CD4-positive, alpha-beta T cell treated with Interleukin-4 for 1 hour (primary cell): ENCODE measurements at places on chromosomes 16 and 17.

DNA sequence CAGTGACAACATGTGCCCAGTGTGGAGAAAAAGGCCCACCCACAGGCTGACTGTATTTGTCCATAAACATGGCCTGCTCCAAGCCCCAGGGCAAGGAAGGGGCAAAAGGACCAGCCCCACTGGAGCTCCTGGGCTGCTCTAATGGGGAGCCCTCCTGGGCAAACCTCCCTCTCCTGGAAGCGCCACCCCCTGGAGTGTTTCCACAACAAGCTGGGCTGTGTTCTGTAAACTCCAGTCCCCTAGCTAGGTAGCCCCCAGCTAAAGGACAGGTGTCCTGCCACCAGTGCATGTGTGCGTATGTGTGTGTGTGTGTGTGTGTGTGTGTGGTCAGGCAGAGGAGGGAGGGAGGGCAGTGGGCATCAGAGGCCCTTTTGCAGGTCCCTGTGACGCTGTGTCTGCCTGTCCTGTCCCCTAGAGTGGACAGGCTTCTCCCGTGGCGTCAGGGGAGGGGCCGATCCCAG, 11.3 kb upstream of the STAC2 start:
- no peak for DNase-seq

DNA sequence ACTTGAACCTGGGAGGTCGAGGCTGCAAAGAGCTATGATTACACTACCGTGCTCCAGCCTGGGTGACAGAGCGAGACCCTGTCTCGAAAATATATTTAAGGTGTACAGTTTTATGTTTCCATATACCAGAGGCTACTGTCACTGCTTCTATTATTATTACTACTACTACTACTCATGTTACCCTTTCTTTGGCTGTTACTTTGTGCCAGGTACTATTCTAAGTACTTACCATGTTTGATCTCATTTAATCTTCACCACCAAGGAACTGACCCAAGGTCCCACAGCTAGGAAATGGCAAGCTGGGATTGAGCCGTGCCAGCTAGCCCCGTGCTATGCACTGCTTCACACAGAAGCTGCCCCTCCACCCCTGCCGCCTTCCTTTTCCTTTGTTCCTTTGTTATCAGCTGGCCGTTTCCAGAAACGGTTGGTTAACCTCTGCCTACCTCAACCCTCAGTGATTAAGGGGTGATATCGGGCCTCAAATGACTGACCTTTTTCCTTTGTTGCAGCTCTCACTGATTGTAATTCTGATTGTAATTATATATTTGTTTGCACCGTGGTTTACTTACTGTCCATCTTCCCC, 78.4 kb downstream of the ABCC1 start:
- DNase-seq: no peak

DNA sequence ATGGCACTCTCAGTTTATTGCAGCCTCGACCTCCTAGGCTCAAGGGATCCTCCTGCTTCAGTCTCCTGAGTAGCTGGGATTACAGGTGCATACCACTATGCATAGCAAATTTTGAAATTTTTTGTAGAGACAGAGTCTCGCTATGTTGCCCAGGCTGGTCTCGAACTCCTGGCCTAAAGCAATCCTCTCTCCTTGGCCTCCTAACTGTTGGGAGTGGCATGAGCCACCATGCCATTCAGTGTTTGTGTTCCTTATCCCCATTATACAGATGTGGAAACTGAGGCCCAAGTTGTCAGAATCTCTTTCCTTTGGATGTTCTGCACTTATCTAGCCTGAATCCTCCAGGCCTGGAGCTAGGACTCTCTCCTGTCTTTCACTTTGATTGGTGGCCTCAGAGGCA, 40.8 kb upstream of the NKD1 start:
- DNase-seq: no peak

- DNase-seq: no peak
Measured at GRCh38 chr16:62652441-62653120, 616.3 kb upstream of the CDH8 start.

GRCh38 chr17:56629531-56630075, 36.1 kb downstream of the NOG start:
- DNase-seq: no peak

DNA sequence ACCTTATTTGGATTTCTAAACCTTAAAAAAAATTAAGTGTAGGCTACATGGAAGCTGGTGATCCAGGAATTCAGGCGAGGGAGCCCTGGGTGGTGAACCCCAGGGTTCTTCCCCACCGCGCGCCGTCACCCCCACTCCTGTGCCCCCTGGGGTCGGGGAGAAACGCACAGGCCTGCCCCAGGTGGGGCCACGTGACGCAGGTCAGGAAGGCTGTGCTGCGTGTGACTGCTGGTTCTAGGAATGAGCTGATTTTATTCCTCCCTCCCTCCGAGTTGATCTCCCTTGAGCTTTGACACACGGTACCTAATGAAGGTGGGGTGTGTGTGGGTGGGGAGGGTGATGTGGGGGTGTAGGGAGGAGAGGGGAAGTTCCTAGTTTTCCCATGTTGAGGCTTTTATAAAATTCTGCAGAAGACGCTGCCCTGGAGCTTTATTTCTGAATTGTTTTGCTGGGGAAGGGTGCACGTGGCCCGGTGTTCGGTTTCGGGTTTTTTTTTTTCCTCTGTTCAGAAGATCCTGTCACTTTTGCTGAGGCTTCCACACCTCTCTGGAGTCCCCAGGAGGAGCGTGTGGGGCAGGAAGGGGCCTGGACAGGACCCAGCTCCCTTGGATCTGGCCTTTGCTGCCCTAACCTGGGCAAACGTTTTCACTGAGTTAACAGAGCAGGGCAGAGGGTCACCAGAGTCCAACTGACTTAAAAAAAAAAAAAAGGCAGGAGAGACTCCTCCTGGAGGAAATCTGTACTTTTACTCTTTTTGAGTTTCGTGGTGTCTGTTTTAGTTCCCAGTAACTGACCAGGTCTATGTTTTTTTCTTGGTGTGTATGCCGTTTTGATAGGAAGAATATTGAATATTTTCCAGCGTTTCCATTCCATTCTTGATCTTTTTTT, 55.8 kb upstream of the GSE1 start:
- peak; percentile 63 for DNase-seq

DNA sequence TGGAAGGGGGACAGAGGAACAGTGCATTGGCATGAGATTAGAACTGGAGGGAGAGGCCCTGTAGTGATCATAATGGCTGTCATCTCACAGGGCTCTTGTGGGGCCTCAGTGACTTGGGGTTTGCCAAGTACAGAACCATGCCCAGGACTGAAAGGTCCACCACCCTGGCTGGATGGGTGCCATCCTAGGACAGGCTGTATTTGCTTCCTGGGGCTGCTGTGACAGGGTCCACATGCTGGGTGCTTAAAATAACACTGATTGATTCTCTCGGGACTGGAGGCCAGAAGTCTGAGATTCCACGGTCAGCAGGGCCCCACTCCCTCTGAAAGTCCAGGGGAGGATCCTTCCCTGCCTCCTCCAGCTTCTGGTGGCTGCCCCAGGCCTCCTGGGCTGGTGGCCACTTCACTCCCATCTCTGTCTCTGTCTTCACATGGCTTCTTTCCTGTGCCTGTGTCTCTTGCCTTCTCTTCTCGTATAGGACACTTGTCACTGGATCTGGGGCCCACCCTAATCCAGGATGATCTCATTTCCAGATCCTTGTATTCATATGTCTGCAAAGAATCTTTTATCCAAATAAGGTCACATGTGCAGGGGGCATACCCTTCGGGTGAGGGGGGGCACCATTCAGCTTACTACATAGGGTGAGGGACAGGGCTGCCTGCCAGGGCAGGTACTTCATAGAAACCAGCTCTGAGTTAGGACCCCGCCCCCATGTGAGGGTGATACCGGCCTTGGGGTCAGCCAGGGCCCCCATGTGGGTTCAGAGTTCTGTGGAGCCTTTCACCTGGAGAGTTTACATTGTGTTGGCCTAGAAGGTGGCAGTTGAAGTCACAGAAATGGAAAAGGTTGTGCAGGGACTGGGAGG, 52.6 kb downstream of the USP22 start:
- no peak for DNase-seq

GRCh38 chr17:2253362-2253761, 50.2 kb downstream of the SMG6 start:
- no peak for DNase-seq

- DNase-seq: no peak
Measured at GRCh38 chr16:24736758-24737157, 7.3 kb downstream of the TNRC6A start.

- DNase-seq: peak; percentile 91
Measured at GRCh38 chr16:15961060-15961511, 11.7 kb downstream of the ABCC1 start.

DNA sequence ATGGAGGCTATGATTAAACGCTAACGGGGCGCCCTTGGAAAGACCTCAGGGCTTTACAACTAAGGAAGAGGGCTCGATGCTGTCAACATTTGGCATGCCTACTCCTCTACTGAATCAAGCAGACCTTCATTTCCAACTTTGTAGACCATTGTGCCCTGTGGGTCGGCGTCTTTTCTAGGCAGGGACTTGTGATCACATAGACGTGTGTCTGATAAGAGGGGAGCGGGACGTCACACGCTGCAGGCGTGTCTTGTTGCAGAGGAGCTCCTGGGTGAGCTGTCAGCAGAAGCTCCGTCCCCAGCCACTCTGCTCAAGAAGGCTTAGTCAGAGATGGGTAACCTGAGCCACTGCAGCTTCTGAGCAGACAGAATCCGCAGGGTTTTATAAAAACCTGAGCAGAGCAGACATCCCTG, 2.8 kb downstream of the MAPK8IP3 start:
- DNase-seq: no peak

GRCh38 chr17:76914937-76915336, 46.7 kb downstream of the MGAT5B start:
- no peak for DNase-seq

- no peak for DNase-seq
Measured at GRCh38 chr17:78121801-78122215, 6.7 kb downstream of the TMC6 start.

GRCh38 chr16:48829336-48830310, 219.6 kb upstream of the N4BP1 start:
- DNase-seq: no peak

- no peak for DNase-seq
Measured at GRCh38 chr17:65489413-65490155, 71.9 kb downstream of the AXIN2 start.

DNA sequence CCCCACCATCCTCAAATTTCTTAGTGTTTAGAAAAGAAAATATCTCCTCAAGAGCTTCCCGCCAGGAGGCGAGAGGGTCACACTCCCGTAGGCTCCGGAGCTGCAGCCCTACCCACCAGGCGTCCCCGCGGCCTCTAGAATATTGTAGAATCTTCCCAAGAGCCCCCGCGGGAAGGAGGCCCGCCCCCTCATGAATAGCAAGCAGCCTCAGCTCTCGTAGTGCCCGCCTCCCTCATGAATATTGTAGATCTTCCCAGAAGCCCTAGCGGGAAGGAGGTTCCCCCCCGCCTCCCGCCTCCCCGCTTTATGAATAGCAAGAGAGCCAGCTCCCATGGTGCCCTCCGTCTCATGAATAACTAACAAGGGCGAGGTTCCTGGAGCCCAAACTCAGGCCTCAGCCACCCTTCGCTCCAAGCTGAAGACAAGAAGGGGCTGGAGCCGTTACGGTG, at the start of gene FBXO47:
Gene FBXO47 (minus strand): TSS at position 114 of the 449 bp plus-strand sequence. CDS start 4,378 bp downstream, outside the sequence.
- DNase-seq: peak; percentile 92

- no peak for DNase-seq
Measured at GRCh38 chr16:2767891-2768290, 9.2 kb downstream of the ELOB start.

GRCh38 chr16:15970202-15970601, 20.8 kb downstream of the ABCC1 start:
- DNase-seq: peak; percentile 16

GRCh38 chr16:7867831-7868230, 535.2 kb downstream of the RBFOX1 start:
- DNase-seq: no peak

DNA sequence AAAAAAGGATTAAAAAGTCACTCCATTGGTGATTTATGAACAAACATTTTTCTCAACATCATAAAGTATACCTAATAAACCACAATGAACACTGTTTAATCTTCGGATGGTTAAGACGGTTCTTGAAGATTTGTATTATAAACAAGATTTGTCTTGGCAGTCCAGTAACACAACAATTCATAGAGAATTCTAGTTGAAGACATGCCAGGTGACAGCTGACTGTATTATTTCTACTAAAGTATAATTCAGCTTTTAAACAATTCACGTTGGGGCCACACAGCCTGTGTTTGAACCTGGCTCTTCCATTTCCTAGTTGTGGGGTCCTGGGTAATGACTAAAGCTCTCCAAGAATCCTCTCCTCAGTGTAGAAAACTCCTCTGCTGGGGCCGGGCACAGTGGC, 22.0 kb downstream of the STX8 start:
- no peak for DNase-seq
